ENCODE measurements at places on chromosomes 6 and 20. TPM values are rescaled to one million over a fixed set of nuclear protein-coding genes. Genes with fewer than 3 reads are reported as not detected.

PDE7B gene
- 0.25 TPM for total RNA-seq

CDH4 gene
- total RNA-seq: 0.69 TPM

EPPIN gene
- not detected for total RNA-seq

C20orf202 gene
- 0.39 TPM for total RNA-seq

DNA sequence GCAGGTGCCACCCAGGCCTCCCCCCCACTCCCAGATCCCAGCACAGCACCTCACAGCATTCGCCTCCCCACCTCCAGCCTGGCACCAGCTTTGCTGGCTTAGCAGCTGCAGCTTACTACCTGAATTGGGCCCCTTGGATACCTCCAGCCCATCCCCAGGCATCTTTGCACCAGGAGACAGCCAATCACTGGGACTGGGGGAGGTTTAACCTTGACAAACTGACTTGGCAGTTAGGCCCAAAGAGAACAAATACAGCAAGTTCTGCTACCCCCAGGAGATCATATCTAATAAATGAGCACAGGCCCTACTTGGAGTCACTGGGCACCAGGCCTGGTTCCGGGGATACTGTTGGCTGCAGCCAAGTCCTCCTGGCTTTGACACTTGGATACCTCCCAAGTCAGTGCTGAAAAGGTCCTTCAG is 8.8 kb downstream of the PDRG1 start:
- no peak for DNase-seq

DNA sequence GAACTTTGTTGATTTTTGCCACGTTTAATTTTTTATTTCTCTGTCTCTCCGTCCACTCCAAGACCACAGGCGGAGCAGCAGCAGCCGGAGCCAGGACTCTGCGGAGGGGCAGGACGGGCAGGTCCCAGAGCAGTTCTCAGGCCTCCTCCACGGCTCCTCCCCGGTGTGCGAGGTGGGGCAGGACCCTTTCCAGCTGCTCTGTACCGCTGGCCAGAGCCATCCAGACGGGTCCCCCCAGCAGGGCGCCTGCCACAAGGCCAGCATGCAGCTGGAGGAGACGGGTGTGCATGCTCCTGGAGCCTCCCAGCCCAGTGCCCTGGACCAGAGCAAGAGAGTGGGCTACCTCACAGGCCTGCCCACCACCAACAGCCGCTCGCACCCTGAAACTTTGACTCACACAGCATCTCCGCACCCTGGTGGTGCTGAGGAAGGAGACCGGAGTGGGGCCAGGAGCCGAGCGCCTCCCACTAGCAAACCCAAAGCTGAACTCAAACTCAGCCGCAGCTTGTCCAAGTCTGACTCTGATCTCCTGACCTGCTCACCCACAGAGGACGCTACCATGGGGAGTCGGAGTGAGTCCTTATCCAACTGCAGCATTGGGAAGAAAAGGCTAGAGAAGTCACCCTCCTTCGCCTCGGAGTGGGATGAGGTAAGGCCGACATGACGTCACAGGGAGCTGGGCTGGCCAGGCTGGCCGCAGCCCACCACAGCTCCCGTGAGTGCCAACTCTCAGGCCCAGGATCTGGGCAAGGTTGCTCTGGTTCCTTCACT is 123.5 kb downstream of the TCP11 start:
- DNase-seq: no peak

DNA sequence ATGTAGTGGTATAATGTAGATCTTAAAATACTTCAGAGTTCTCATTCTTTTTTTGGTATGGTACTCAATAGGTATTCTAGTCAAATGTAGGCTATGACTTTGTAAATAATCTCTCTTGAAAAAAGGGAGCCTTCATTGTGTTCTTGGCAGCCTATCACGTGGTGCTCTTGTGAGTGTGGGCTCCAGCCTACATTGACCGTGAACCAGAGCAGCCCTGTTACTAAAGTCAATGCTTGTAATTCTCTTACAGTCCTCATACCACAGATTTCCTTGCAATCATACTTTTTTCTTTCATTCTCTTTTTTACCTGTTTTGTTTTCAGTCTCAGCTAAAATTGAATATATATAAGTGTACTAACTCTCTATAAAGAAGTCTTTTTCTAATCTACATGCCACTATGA is 31.1 kb downstream of the ARID1B start:
- DNase-seq: no peak

- no peak for DNase-seq
Measured at GRCh38 chr6:130975325-130975724, 87.7 kb downstream of the EPB41L2 start.

- peak; percentile 29 for DNase-seq
Measured at GRCh38 chr6:158358450-158359077, 46.3 kb downstream of the TULP4 start.

DNA sequence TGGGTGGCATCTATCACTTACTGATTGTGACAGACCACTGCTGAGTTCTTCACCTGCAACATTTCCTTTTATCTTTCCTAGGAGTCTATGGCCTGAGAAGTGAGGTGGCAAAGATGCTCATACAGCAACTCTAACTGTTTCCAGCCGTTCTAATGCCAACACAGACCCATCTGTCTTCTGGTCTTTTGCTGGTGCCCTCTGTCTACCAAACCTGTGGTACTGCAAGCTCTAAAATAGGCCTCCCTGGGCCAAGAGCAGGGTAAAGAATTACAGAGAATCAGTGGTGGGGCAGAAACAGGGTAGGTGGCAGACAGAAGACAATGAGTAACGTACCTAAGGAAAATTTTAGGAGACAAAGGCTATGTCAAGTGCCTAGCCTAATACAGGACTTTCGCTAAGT is 611.0 kb upstream of the FLRT3 start:
- DNase-seq: no peak

DNA sequence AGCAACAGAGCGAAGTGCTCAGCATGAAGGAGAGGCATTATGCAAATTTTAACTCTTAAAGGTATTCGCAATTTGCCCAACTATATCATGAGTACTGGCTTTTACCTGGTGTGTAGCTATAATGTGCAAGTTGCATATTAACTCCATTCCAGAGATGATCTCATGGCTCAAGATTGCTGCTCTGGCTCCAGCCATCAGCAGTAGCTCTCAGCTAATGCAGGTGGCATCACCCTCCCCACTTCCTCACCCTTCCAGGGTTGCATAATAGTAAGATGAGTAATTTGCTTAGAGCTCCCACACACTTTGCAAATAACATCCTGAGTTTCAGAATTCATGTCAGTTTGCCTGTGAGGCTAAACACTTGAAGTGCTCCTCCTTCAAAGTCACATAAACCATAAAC is 15.9 kb upstream of the PCSK2 start:
- no peak for DNase-seq

GRCh38 chr6:54805077-54805476 is 41.5 kb upstream of the FAM83B start:
- no peak for DNase-seq
